ENCODE measurements at places on chromosomes 12 and 14.
A peak's percentile ranks its signal among the peaks of the same experiment; 100 is the strongest.

GRCh38 chr12:2589381-2589780, 205.4 kb upstream of the FKBP4 start:
- DNase-seq: no peak

GRCh38 chr14:91925001-91925726, 22.3 kb downstream of the FBLN5 start:
- DNase-seq: no peak

DNA sequence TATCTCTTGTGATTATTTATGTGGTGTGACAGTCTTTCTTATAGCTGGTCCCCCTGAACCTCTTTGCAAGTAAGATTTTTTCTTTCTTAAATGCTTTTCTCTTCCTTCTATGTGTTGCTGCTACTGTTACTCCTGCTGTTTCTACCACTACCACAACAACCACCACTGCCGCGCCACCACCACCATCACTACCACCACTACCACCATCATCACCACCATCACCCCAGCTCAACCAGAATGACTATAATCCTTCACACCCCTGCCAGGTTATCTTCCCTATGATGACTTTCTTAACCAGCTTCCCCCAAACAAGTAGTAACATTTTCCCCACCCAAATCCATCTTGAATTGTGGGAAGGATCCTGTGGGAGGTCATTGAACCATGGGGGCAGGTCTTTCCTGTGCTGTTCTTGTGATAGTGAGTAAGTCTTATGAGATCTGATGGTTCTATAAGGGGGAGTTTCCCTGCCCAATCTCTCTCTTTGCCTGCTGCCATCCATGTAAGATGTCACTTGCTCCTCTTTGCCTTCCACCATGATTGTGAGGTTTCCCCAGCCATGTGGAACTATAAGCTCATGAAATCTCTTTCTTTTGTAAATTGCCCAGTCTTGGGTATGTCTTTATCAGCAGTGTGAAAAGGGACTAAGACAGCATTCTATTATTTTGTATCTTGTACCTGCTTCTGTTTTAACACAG, 52.2 kb downstream of the CHST11 start:
- no peak for DNase-seq

- no peak for DNase-seq
Measured at GRCh38 chr12:3747976-3748619, 4.8 kb downstream of the CRACR2A start.

- no peak for DNase-seq
Measured at GRCh38 chr14:49550286-49551184, 35.6 kb downstream of the RPS29 start.

DNA sequence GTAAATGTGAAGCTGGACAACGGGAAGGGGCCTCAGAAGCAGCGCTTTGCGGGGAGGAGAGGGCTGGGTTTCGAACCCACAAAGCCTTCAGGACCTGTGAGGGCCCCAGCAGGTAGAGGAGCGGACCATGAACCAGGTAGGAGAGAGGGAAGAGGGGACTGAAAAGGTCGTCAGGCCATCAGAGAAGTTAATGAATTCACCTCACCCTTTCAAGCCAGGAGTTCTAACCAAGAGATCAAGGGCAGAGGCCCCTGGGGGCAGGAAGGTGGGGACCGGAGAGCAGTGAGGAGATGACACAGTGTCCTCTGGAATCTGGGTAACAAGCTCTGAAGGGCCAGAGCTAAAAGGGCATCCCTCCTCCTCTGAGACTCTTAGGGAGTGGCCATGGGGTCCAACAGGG, 19.4 kb downstream of the SERPINA1 start:
- no peak for DNase-seq

- DNase-seq: no peak
Measured at GRCh38 chr14:65228956-65229747, 126.8 kb upstream of the MAX start.

GRCh38 chr12:57726151-57726883, 12.2 kb downstream of the AGAP2 start:
- peak; percentile 86 for DNase-seq

DNA sequence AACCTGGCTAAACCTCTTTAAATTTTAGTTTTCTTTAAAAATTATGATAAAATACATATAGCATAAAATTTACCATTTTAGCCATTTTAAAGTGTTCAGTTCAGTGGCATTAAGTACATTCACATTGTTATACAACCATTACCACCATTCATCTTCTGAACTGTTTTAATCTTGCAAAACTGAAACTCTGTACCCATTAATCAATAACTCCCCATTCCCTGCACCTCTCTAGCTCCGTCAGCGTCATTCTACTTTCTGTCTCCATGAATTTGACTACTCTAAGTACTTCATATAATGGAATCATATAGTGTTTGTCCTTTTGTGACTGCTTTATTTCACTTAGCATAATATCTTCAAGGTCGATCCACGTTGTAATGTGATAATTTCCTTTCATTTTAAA, 75.8 kb upstream of the DDHD1 start:
- DNase-seq: no peak

DNA sequence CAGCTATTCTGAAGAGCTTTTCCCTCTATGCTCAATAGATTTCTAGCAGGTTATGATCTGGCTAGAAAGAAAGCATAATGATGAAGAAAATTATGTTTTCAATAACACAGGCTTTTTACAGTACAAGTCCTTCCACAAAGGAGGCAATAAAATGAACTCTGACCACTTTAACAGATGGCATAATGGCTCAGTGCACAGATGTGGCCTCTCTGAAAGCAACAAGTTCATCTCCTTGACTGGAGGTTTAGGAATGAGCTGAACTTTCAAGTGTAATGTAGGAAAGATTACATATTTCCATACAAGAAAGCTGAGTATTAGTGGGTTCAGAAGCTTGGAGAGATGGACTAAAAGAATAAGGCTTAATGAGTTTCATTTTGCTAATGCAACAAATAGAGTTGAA, 147.4 kb downstream of the EFCAB11 start:
- DNase-seq: no peak

DNA sequence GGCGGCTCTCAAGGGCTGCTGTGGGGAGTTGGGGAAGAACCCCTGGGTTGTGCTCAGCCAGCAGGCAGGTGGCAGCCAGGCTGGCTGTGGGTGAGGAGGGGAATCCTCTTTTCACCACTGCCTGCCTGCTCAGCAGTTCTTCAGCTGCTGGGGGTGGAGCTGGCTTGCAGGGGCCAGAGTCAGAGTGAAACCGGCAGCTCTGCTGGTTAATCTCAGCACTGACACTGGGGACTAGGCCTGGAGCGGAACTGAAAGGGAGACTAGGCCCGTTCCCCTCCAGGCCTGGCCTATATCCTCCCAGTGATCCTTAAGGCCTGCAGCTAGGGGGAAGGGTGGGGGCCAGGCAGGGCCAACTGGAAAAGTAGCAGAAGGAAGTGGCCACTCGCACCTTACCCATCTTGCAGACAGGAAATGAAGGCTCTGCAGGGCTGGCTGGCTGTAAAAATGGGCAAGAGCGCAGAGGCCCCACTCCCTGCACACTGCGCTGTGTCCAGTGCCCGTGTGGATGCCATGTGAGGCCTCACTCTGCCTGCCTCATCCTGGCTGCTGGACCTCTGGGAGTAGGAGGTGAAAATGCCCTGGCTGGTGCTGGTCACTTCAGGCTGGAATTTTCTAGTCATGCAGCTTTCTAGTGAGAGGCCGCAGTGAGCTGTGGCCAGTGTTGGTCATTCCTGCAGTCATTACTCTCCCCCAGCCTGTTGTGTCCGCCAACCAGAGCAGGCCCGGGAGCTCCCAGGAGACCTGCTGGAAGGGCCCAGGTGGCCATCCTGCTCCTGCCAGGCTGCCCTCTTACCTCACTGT, 39.4 kb downstream of the SH2B3 start:
- DNase-seq: peak; percentile 73

- DNase-seq: no peak
Measured at GRCh38 chr12:123787466-123787865, 25.4 kb downstream of the DNAH10 start.

DNA sequence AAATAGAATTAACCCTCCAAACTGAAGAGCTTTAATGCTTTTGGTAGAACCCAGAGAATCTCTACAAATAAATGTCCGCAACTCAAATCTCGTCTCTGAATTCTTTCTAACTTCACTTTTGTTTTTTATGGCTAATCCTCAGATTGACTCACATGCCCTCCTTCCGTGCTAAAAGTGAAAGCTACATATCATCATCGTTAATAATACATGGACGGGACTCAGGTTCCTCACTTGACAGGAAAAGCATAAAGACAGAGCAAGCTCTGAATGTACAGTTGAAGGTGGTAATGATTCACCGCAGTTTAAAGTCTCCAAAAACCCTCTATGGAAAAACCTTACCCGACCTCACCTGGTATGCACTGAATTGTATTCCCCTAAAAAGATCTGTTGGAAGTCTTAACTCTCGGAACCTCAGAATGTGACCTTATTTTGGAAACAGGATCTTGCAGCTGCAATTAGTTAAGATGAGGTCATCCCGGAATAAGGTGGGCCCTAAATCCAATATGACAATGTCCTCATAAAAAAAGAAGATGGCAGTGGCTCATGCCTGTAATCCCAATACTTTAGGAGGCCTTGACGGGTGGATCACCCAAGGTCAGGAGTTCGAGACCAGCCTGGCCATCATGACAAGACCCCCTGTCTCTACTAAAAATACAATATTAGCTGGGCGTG, 147.4 kb upstream of the FOXN3 start:
- no peak for DNase-seq

GRCh38 chr12:10235761-10236631, 23.3 kb downstream of the GABARAPL1 start:
- DNase-seq: peak; percentile 37

- no peak for DNase-seq
Measured at GRCh38 chr12:77364400-77364799, 299.0 kb upstream of the E2F7 start.

DNA sequence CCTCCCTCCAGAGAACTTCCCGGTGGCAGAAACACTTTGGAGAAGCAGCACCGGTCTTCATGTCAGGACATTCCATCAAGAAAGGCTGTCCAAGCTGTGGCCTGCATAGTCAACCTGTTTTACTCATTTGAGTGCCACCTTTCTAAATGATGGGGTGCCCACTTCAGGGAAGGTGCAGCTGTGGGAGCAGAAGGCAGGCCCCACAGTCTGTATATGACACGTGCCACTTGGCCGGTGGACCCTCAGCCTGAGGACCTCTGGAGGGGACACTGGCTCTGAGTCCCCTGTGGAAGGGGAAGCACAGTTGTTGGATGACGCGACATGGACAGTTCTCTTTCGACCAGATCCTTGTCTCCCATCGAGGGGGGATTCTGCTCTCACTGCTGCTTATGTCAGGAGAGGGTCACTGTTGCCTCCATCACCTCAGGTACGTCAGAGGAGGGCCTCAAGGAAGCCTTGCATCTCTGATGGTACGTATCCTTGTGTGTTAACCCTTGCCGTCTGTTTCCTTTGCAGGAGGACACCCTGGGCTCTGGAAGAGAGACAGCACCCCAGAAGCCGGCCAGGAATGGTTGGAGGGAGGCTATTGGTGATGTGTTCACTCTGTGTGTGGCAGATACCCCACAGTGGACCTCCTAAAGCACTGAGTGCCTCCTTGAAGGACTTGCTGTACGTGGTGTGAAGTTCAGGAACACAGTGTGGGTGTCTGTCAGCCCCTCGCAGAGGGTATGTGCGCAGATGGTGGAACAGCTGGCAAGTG, 132.1 kb upstream of the RTL1 start:
- DNase-seq: no peak

GRCh38 chr14:60695327-60695726, 28.8 kb downstream of the SIX4 start:
- DNase-seq: no peak

GRCh38 chr12:108853981-108854446, 3.4 kb downstream of the SSH1 start:
- DNase-seq: no peak

DNA sequence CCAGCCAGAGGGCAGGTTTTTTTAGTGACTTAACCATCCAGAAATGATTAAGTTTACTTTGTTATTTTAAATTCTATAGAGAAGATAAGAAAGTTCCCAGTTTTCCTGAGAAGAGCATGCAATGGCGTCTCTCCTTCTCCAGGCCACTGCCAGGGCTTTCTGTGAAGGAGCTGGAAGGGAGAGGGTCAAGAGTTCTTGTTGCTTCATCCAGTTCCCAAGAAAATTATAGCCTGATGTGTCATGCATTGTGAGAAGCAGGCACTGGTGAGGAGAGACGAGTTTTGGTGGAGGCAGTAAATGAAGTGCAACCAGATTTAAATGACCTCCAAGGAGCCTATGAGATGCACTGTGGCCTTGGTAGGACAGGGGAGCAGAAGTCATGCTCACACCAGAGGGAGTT, 14.2 kb downstream of the ELK3 start:
- DNase-seq: no peak

DNA sequence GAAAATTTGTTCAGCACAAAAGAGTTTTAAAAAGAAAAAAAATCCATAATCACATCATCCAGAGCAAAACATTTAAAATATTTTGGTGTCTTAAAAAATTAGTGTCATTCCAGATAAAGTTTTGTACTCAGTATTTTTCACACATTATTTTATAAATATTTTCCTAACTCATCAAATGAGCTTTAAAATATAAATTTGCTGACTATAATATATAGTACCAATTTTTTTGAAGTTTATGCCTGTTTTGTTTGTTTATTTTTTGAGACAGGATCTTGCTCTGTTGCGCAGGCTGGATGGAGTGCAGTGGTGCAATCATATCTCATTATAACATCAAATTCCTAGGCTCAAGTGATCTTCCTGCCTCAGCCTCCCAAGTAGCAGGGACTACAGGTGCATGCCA, 164.1 kb downstream of the SLC41A2 start:
- no peak for DNase-seq

DNA sequence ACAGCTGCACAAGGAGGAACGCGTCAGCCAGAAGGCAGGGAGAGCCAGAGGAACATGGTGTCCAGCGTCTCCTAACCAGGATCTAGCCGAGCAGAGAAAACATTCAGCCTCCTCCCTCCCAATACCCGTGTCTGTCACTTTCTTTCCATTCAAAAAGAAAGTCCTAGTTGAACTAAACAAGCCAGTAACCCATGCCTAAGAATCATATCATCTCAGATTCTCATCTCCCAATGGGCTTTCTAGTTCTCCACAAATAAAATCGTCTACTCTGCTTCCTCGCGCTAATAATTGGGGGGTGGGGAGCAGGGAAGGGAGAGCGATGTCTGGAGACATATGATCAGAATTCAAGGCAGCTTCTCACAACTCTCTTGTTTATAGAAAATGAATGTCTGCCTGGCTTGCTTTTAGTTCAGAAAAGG, 7.4 kb downstream of the NKX2-1 start:
- no peak for DNase-seq

DNA sequence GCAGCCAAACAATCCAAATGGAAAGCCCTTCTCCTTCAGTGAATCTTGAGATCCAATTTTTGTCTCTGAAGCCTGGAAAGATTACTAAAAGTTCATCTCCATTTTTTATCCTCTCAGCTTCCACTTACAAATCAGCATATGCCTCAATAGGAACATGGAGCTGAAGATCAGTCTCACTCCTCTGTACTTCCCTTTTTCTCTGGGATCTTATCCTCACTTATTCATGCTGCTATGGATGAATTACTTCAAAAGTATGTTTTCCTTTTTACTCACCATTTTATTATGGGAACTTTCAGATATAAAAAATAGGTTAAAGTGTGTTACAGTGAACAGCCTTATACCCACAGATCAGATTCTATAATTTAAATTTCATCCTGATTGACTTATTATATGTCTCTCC, 14.4 kb upstream of the NTF3 start:
- DNase-seq: no peak

GRCh38 chr12:29350080-29350479, 30.9 kb downstream of the ERGIC2 start:
- no peak for DNase-seq

Data from left cardiac atrium (tissue), 4 donors.